ENCODE measurements at places on chromosomes 7 and 10. TPM values are rescaled to one million over a fixed set of nuclear protein-coding genes. Genes with fewer than 3 reads are reported as not detected.

- H3K4me1 ChIP-seq = peaks cover 24% of the 10 kb centered on the region
- no peak overlapping the region for H3K4me3 ChIP-seq
- no peaks in the 10 kb centered on the region for H3K36me3 ChIP-seq
Observed at GRCh38 chr7:94005753-94006152, 1.6 kb upstream of the BET1 start.

DNA sequence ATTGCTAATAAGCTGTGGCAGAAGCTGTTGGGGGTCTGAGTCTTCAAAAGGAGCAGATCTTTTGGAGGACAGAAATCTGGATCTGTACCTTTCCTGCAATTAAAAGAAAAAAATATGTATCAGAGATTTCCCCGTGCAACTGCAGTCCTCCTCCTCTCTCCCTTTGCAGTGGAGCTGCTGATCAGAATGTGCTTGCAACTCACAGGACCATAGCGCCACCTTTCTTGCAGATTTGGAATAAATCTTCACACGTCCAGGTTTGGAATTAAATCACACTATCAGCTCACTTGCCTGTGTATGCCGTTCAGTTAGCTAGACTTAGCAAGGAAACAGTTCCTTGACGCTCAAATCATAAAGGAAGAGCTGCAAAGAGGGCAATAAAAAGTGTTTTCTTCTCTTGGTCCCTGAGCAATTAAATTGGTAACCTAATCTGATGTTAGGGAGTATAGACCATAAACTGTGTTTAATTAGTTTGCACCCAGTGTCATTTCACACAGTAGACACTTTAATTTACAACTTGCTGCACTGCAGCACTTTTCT lies 77.4 kb downstream of the PON1 start:
- no peak overlapping the region for H3K27ac ChIP-seq
- peaks cover 4% of the 10 kb centered on the region for H3K36me3 ChIP-seq
- H3K4me1 ChIP-seq = no peaks in the 10 kb centered on the region
- H3K4me3 ChIP-seq = no peak overlapping the region

DNA sequence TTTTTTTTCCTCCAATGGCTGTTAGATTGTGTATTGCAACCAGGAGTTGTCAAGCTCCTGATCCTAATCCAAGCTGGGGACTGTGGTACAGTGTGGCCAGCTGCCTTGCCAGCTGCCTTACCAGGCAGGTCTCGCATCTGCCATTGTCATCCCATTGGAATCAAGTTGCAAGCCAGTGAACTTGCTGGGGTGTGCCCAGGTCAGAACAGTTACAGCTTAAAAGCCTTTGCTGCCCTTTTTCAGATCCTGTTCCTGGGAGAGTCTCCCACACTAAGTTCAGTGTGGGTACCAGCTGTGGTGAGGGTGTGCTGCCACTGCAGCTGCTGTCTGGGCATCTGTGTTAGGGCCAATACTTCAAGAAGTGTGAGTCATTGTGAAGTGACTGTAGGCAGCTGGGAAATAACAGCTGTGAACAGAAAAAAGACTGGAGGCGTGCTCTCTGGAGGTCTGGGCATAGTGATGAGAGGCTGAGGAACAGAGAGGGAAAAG lies 72.8 kb downstream of the CCNY start:
- H3K36me3 ChIP-seq = no peaks in the 10 kb centered on the region
- H3K27ac ChIP-seq = peak overlapping the region; percentile 34
- DNase-seq = no peak
- H3K4me1 ChIP-seq = peaks cover 39% of the 10 kb centered on the region
- H3K27me3 ChIP-seq = no peaks in the 10 kb centered on the region

DNA sequence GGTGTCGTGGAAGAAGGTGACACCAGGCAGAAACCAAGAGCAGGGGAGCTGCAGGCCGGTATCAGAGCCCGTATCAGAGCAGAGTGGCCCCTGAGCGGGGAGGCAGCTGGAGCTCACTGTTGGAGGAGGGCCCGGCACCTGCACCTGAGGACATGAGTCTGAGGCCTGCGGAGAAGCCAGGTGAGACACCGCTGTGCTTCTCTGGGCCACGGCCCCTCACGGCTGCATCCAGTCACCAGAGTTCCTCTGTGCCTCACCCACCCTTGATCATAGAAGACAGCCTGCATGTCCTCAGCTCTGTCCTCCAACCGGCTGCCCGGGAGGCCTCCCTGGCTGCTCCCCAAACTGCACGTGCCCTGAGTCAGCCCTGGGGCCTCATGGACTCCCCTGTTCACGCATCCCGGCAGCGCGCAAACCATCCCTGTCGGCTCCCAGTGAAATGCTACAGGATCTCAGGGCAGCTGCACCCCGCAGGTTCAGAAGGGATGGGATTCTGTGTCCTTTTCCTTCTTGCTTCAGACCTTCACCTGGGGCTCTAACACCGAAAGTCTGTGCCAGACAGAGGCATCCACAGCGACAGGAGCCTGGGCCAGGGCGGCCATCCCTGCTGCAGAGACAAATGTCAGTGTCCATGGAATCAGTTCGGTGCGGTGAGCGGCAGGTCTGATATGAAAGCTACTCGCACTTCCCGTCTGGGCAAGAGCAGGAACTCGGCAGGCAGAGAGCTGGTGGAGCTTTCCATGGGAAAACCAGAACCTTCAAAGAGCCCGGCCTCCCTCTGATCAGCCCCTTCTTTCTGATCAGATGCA lies 111.9 kb upstream of the FAM20C start:
- no peak for DNase-seq
- peaks cover 6% of the 10 kb centered on the region for H3K4me1 ChIP-seq
- no peaks in the 10 kb centered on the region for H3K27me3 ChIP-seq
- H3K27ac ChIP-seq = no peak overlapping the region

DNA sequence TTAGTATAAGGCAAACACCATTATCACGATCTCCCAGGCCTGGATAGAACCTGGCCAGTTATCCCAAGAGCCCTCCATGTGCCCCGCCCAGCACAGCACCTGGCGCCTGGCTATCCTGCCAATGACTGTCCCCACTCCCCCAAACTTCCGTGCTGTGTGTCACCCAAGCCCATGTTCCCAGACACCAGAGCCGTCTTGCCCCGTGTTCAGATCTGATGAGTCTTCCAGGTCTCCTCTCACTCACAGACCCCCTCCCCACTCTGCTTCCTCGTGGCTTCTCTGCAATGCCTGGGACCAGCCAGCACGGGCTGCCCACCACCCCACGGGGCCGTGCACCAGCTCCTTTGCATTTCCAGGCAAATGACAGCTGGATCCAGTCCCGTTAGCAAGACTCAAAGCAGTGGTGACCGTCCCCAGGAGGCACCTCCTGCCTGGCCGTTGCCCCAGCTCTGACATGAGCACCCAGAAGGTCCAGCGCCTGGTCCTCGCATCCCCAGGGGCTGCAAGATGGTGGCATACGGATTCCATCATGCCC lies 43.8 kb upstream of the INPP5A start:
- no peaks in the 10 kb centered on the region for H3K36me3 ChIP-seq
- DNase-seq = no peak
- no peaks in the 10 kb centered on the region for H3K27me3 ChIP-seq
- no peak overlapping the region for H3K27ac ChIP-seq
- peaks cover 4% of the 10 kb centered on the region for H3K4me1 ChIP-seq
- no peak overlapping the region for H3K4me3 ChIP-seq

GRCh38 chr7:7183838-7184463 lies 1.6 kb downstream of the C1GALT1 start:
- no peak overlapping the region for H3K27ac ChIP-seq
- peak overlapping the region; percentile 96 for H3K4me3 ChIP-seq
- DNase-seq = no peak

- H3K4me3 ChIP-seq = no peak overlapping the region
- H3K4me1 ChIP-seq = peaks cover 6% of the 10 kb centered on the region
- DNase-seq = no peak
Observed at GRCh38 chr7:110880971-110881370, 210.0 kb upstream of the LRRN3 start.

The SEMA3C gene
- 165 TPM for total RNA-seq
